Activated T-helper 17 cell treated with anti-CD3 and anti-CD28 coated beads, Interleukin-2, amount 50 U/mL, for 72 hours (primary cell): ENCODE measurements at places on chromosomes 2 and 18.

DNA sequence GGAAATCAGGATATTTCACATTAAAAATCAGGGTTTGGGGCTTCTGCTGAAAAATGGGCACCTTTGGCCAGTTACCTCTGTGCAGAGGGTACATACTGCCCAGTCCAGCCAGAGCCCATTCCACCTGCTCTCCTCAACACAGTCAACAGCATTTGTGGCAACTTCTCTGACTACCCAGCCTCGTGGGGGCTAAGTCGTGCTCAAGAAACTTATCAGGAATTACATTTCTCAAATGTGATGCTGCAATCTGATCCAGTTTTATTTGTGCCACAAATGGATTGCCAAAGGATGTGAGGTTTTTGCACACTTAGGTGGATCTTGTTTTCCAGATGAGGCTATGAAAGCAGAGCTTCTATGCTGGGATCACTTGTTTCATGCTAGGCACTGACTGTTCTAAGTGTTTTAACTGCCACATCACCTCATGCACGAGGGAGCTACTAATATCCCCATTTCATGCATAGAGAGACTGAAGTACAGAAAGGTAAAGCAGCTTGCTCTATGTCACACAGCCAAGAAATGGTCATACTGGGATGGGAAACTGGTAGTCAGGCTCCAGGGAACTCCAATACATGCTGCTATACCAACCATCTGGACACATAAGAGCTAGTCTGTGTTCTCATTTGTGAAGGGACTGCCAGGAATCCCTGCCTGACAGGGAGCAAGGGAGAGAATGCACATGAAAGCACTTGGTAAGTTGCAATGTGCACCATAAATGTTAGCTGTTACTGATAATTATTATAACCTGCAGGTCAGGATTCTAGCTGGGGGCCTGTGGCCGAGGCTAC, 89.0 kb upstream of the HK2 start:
- no peak for ATAC-seq

DNA sequence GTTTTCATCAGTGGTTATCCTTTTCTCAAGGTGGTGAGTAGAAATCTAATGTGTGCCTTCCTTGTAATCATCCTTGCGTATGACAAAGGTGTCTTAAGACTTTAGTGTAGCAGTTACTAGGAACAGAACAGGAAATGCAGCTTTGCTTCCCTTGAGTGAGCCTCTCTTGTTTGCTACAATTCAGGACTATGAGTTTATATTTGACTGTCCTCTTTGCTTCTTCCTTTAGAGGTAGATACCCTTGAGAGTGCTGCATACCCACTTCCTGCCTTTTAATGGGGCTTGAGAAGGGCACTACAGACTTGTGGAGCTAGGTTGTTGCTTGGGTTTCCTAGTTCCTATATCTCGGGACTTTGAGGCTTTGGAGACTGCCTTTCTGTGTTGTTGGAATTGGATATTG, 3.8 kb downstream of the KCNJ13 start:
- ATAC-seq = peak; percentile 73

DNA sequence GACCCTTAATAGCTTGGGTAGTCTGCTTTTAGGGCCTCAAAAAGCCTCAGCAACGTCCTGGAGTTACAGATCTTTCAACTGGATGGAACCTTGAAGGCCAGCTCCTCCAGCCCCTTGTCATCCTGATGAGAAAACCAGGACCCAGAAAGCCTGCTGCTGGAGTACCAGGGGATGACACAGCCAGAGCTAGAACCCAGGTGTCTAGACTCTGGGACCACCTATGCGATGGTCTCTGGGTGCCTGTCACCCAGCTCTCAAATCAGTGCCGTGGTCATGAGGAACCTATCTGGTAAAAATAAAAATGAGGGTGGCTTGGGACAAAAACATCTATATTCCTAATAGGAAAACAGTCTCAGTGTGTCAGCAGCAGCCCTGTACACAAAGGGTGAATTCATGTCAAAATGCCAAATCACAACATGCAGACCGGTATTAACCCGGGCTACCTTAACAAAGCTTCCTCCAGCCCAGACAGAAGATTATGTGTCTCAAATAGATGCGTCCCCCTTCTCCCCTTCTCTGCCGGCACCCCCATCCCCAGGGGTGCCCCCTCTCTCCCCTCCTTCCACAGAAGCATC, 28.5 kb downstream of the SMAD7 start:
- no peak for ATAC-seq

DNA sequence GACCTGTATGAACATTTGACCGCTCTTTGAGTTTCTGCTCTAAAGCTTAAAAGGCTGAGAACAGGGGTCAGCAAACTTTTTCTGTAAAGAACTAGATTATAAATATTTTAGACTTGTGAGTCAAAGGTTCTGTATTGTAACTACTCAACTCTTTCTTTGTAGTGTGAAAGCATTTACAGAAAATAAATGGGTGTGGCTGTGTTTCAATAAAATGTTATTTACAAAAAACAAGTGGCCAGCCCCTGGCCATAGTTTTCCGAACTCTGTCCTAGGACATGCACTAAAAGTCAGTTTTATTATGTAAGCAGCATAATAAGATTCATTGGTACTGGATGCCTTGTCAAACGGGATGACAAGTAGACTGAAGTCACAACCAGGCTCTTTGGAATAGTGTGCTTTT, 434.9 kb downstream of the ZEB2 start:
- ATAC-seq = no peak

- no peak for ATAC-seq
Observed at GRCh38 chr2:215060861-215061536, 77.4 kb downstream of the ABCA12 start.

DNA sequence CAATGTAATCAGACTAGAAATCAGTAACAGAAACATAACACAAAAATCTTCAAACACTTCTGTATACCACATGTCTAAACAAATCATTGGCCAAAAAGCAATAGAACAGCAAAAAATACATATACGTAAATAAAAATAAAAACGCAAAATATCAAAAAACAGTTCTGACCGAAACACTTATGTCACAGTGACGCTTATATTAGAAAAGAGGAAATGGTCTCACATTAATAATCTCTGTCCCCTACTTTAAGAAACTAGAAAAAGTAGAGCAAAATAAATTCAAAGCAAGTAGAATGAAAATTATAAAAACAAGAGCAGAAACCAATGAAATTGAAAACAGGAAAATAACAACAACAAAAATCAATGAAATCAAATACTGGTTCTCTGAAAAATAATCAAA, 41.9 kb downstream of the TMEM131 start:
- ATAC-seq = no peak

- ATAC-seq = no peak
Observed at GRCh38 chr18:28075501-28075900, 101.4 kb downstream of the CDH2 start.
